Left ventricle myocardium inferior (tissue), 1 donor: ENCODE measurements at places on chromosomes 4 and X. TPM values are rescaled to one million over a fixed set of nuclear protein-coding genes. Genes with fewer than 3 reads are reported as not detected.

Gene IL1RAPL1
- total RNA-seq: 1.9 TPM

DNA sequence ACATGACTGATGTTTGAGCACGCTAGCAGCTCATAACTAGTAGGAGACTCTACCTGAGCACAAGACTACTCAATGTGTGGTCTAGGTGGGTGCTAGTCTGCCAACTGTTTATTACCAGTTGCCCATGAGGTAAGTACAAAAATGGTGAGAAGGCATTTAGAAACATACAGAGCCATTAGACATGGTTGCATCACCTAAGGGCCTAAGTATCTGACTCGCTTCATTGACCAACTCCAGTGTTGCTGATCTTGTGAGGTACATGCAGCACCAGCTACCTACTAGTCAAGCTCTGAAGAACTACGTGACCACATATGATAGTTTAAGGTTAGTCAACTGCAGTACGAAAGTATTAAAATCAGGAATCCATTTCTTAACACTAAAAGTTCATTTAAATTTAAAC lies 39.9 kb downstream of the APBB2 start:
- DNase-seq: no peak

Gene RHOXF2
- total RNA-seq: not detected

GRCh38 chr4:181004056-181004455 lies 1239.1 kb upstream of the TENM3 start:
- H3K27me3 ChIP-seq: no peaks in the 10 kb centered on the region
- no peak for DNase-seq
- H3K36me3 ChIP-seq: no peaks in the 10 kb centered on the region
- no peaks in the 10 kb centered on the region for H3K4me1 ChIP-seq
- H3K27ac ChIP-seq: no peak overlapping the region

DNA sequence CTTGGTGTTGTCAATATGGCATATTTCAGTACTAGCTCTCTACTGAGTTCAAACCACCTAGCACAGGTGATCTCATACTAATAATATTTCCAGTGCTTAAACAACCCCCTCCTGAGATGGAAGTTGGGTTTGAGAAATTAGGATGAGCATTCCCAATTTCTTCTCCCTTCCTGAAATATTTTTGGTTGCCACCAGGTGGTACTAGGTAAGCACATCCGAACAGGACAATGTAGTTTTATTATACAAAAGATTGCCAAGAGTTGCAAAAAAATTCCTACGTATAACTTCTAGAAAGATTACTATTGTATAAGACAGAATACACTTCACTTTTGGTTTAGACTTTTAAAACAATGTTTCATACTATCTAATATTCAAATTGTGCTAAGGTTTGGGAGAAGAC lies 484.5 kb downstream of the PACRGL start:
- H3K4me1 ChIP-seq: no peaks in the 10 kb centered on the region
- H3K27ac ChIP-seq: no peak overlapping the region
- no peaks in the 10 kb centered on the region for H3K27me3 ChIP-seq
- H3K4me3 ChIP-seq: no peak overlapping the region

Gene PAGE2B
- not detected for total RNA-seq

- DNase-seq: no peak
- no peak overlapping the region for H3K27ac ChIP-seq
- H3K36me3 ChIP-seq: no peaks in the 10 kb centered on the region
These were observed 124.3 kb upstream of the STX18 start for GRCh38 chr4:4666187-4666586.

GRCh38 chr4:107760281-107760947 lies 40.4 kb upstream of the PAPSS1 start:
- no peaks in the 10 kb centered on the region for H3K36me3 ChIP-seq
- DNase-seq: no peak
- H3K27me3 ChIP-seq: no peaks in the 10 kb centered on the region
- H3K4me1 ChIP-seq: no peaks in the 10 kb centered on the region

- no peaks in the 10 kb centered on the region for H3K4me1 ChIP-seq
- H3K27me3 ChIP-seq: peaks cover 32% of the 10 kb centered on the region
- no peak overlapping the region for H3K4me3 ChIP-seq
- no peak overlapping the region for H3K27ac ChIP-seq
- H3K36me3 ChIP-seq: no peaks in the 10 kb centered on the region
These were observed 17.8 kb downstream of the PSAPL1 start for GRCh38 chr4:7416745-7417432.

- no peak for DNase-seq
- no peaks in the 10 kb centered on the region for H3K4me1 ChIP-seq
- H3K27me3 ChIP-seq: no peaks in the 10 kb centered on the region
- H3K36me3 ChIP-seq: no peaks in the 10 kb centered on the region
These were observed 165.9 kb downstream of the IL15 start for GRCh38 chr4:141802333-141802732.

- H3K4me3 ChIP-seq: no peak overlapping the region
- H3K27ac ChIP-seq: no peak overlapping the region
- no peaks in the 10 kb centered on the region for H3K36me3 ChIP-seq
- H3K27me3 ChIP-seq: no peaks in the 10 kb centered on the region
- no peaks in the 10 kb centered on the region for H3K4me1 ChIP-seq
- no peak for DNase-seq
These were observed 114.3 kb downstream of the QDPR start for GRCh38 chr4:17397611-17398010.

Gene CCDC149
- total RNA-seq: 9.0 TPM

Gene MAGEA1
- total RNA-seq: not detected

DNA sequence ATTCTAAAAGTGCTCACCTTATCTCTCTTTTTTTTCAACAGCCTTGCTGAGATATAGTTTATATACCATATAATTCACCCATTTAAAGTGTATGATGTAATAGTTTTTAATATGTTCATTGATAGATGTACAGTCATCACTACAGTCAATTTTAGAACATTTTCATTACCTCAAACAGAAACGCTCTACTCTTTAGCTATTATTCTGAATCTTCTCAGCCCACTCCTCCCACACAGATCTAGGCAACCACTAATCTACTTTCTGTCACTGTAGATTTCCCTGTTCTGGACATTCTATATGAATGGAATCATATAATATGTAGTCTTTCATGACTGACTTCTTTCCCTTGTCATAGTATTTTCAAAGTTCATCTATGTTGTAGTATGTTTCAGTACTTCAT lies 22.6 kb downstream of the MND1 start:
- no peak overlapping the region for H3K4me3 ChIP-seq
- no peaks in the 10 kb centered on the region for H3K36me3 ChIP-seq
- DNase-seq: no peak
- H3K4me1 ChIP-seq: no peaks in the 10 kb centered on the region

DNA sequence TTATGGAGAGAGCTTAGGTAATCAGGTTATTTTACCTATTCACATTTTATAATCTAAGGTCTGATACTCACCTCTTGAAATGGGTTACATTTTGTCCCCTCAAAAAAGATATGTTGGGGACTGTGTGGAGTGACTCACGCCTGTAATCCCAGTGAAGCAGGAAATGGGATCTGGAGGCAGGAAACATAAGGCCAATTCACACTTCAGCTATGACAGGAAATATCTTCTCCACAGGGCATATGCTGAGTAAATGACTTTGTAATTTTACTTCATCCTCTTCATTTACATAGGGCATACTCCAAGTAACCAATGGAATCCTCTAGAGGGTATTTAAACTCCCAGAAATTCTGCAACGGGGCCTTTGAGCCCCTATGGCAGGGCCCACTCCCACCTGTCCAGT lies 54.8 kb upstream of the ZMAT1 start:
- no peaks in the 10 kb centered on the region for H3K27me3 ChIP-seq
- no peak overlapping the region for H3K4me3 ChIP-seq
- H3K4me1 ChIP-seq: no peaks in the 10 kb centered on the region
- H3K27ac ChIP-seq: no peak overlapping the region

DNA sequence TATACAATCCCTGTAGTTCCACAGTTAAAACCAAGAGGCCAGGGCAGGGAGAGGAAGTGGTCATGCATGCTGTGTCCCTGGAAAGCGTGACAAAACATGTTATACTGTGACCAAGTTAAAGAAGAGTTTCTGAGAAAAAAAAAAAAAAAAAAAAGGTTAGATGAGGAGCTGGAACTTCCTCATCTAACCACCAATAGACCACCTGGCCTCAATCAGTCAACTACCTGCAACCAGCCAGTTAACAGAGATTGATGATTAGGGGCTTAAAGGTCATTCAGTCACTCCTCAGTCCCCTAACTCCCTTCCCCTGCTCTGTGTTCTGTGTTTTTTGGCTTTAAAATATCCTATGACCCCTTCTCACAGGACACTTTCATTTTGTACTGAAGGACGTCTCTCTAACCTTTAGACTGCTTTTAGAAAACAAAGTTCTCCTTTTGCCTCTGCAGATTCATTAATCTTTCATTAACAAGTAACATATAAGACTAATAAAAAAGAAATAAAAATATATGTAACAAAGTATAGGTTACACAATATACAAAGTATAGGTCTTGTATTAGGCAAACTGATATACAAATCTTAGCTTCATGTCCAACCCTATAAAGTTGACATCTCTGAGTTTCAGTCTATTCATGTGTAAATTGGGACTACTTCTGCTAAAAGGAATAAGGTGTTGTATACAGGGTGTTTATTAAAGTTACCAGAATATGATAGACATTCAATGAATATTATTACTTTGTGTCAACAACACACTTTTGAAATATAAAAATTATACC lies 179.1 kb upstream of the NDST4 start:
- no peaks in the 10 kb centered on the region for H3K4me1 ChIP-seq
- no peaks in the 10 kb centered on the region for H3K27me3 ChIP-seq
- H3K36me3 ChIP-seq: no peaks in the 10 kb centered on the region
- no peak overlapping the region for H3K27ac ChIP-seq
- no peak for DNase-seq
- H3K4me3 ChIP-seq: no peak overlapping the region

- H3K36me3 ChIP-seq: no peaks in the 10 kb centered on the region
- no peak for DNase-seq
- H3K4me3 ChIP-seq: no peak overlapping the region
- H3K4me1 ChIP-seq: no peaks in the 10 kb centered on the region
- peaks cover 4% of the 10 kb centered on the region for H3K27me3 ChIP-seq
- no peak overlapping the region for H3K27ac ChIP-seq
These were observed 213.2 kb upstream of the UGT8 start for GRCh38 chr4:114385195-114385985.

- no peaks in the 10 kb centered on the region for H3K4me1 ChIP-seq
- H3K27ac ChIP-seq: no peak overlapping the region
- H3K36me3 ChIP-seq: no peaks in the 10 kb centered on the region
- DNase-seq: no peak
- H3K27me3 ChIP-seq: no peaks in the 10 kb centered on the region
These were observed 160.6 kb upstream of the RPS6KA3 start for GRCh38 chrX:20427173-20427770.

GRCh38 chrX:9622128-9622527 lies 143.5 kb downstream of the GPR143 start:
- no peaks in the 10 kb centered on the region for H3K27me3 ChIP-seq
- peaks cover 5% of the 10 kb centered on the region for H3K4me1 ChIP-seq
- H3K36me3 ChIP-seq: no peaks in the 10 kb centered on the region
- H3K4me3 ChIP-seq: no peak overlapping the region
- no peak for DNase-seq

- H3K36me3 ChIP-seq: peaks cover 4% of the 10 kb centered on the region
- peaks cover 30% of the 10 kb centered on the region for H3K4me1 ChIP-seq
- no peaks in the 10 kb centered on the region for H3K27me3 ChIP-seq
- H3K4me3 ChIP-seq: no peak overlapping the region
- DNase-seq: no peak
These were observed 11.2 kb downstream of the BLTP1 start for GRCh38 chr4:122163301-122163700.

DNA sequence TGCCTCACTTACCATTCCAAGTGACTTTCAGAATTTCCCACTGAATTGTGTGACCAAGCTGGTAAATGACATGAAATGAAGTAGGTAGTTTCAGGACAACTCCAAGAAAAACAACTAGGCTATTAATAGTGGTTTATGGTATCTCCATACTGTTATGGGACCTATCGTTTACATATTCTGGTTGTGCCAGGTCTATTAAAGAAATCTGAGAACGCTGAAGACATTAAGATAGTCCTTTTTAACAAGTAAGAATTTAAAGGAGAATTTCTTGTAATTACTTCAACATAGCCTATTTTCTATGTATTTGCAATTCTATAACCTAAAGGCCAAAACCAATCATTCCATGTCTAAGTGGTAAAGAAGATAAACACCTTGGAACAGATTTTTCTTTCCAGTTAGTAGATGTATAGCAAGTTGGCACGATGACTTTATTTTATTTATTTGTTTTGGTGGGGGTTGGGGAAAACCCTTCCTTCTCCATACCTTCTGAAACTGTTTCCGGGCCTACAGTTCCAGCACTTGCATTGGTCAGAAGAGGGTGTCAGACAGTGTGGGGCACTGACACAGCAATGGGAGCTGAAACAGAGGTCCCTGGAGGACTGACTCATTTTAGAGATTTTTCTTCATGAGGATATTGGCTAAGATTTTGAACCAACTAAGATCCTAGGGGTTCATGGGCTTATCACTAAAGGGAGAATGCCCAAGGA lies 7.6 kb upstream of the DCLK2 start:
- peaks cover 8% of the 10 kb centered on the region for H3K4me1 ChIP-seq
- H3K27ac ChIP-seq: no peak overlapping the region
- H3K4me3 ChIP-seq: no peak overlapping the region
- DNase-seq: no peak

DNA sequence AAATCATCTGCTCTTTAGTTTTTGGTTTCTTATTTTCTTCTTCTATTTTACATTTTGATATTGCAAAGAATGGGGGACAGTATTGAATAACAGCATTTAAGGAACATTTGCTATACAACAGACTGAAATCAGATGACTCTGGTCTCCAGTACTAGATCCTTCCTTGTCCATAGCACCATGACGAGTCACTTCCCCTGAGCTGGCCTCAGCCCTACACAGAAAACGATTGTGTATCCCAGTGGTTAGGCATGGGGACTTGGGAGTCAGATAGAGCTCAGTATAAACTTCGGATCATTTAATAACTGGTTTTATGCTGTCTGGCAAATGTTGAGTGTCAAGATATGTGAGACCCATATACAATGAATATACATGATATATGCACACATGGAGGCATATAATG lies 44.7 kb upstream of the BEX4 start:
- H3K27me3 ChIP-seq: no peaks in the 10 kb centered on the region
- H3K4me3 ChIP-seq: no peak overlapping the region
- DNase-seq: no peak
- H3K4me1 ChIP-seq: no peaks in the 10 kb centered on the region
- no peak overlapping the region for H3K27ac ChIP-seq

DNA sequence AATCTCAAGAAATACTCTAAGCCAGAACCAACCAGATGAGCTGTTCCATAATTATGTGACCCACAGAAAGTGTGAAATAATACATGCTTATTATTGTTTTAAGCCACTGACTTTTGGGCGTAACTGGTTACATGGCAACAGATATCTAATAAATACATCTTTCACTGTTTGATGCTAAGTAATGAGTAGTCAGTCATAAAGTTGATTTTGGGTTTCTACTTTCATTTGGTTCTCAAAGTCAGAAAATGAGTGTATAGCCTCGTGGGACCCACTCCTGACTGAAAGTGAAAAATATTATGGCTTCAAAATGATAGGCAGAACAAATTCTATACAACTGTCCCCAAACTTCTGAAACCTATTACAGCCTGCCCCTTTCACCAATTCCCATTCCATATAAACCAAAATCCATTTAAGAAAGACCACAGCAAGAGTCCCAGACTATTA lies 88.0 kb upstream of the CBR4 start:
- H3K27ac ChIP-seq: no peak overlapping the region
- H3K36me3 ChIP-seq: peaks cover 40% of the 10 kb centered on the region
- peaks cover 22% of the 10 kb centered on the region for H3K4me1 ChIP-seq
- no peak overlapping the region for H3K4me3 ChIP-seq
- H3K27me3 ChIP-seq: no peaks in the 10 kb centered on the region
- no peak for DNase-seq
